ENCODE measurements at places on chromosomes 3 and 15.

GRCh38 chr3:4351872-4352271 is 48.7 kb downstream of the SETMAR start:
- DNase-seq, result no peak

DNA sequence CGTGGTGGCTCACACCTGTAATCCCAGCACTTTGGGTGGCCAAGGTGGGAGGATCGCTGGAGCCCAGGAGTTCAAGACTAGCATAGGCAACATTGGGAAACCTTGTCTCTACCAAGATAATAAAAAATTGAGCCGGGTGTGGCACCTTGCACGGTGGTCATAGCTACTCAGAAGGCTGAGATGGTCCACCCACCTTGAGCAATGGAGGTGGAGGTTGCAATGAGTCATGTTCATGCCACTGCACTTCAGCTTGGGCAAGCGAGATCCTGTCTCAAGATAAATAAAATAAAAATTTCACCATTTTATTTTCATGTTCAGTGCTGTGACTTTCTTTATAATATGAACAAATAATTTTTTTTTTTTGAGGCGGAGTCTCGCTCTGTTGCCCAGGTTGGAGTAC is 12.5 kb downstream of the MAPK6 start:
- DNase-seq, result no peak

DNA sequence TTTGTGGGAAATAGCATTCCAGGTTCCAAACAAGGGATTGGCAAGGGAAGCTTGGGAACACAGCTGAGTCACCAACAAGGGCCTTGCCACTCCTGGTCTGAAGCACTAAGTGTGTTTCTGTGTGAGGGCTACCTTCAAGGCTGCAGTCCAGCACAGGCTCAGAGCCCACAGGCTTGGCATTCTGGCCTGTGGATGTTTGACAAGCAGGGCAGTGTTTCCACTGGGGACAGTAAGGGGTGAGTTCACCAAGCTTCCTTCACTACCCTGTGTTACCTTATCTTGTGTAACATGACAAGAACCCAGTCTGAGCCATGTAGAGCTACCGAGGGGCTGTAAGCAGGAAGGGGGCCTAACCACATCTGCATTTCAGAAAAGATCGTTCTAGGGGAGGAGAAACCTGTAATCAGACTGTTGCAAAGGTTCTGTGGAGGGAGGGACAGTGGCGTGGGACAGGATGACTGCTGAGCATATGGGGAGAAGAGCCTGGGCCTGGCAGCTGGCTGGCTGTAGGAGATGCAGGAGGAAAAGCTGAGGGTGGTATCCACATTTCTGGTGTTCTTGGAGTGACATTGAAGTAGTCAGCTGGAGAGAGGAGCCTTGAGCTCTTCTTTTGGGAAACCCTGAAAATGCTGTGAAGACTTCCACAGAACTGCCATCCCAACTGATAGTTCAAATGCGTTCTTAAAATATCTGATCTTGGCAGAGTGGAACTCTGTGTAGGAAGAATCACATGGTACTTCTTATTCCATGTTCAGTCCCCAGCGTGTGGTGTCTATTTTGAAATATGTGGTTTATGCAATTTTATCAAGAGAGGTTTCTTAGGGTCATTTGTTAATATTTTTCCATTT is 61.3 kb downstream of the CTDSPL start:
- DNase-seq, result no peak

GRCh38 chr3:137205394-137206045 is 247.7 kb downstream of the IL20RB start:
- DNase-seq, result no peak

- no peak for DNase-seq
These were observed at the start of gene TMC3 for GRCh38 chr15:81373775-81374395. TSS of gene TMC3 (minus strand) at chr15:81374213. CDS start at chr15:81374077, 136 bp downstream.

GRCh38 chr15:71812966-71813722 is 2.8 kb downstream of the NR2E3 start:
- no peak for DNase-seq

DNA sequence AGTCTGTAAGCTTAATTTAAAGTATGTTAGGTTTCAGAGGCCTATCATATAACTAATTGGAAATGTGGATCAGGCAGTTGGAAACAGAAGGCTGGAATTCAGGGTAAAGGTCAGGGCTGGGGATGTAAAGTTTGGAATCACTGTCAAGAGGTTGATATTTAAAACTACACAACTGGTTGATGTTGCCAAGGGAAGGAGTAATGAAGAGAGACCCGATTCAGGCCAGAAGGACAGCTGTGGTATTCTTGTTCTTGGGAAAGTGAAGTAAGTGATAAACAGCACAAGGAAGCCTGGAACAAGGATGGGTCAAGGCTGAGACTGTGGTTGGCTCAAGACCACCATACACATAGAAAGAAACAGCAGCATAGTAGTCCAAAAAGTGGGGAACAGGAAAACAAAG is 654.2 kb downstream of the NTRK3 start:
- no peak for DNase-seq

- no peak for DNase-seq
These were observed 485.3 kb downstream of the PDCD6IP start for GRCh38 chr3:34283751-34284150.
